ENCODE measurements at places on chromosomes 1 and 21.

GRCh38 chr1:19153169-19153568, 56.9 kb downstream of the UBR4 start:
- DNase-seq: no peak

GRCh38 chr1:192550922-192551534, 24.5 kb upstream of the RGS1 start:
- no peak for DNase-seq

DNA sequence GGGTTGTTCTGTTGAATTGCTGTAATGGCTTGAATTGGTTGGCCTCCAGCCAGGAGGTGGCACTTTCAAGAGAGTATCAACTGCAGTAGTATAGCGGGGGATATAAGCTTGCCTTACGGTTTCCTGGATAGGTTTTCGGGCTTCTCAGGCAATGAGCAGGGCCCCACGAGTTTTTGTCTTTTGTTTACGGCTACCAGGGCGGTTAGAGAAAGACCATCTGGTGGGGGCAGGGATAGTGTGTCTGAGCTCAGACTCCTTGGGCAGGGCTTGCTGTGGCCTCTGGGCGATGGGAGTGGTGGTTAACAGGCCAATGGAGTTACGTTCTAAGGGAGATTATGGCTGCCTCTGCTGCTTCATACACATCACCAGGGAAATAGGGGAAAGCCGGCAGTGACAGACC, 62.8 kb downstream of the DTL start:
- DNase-seq: no peak

DNA sequence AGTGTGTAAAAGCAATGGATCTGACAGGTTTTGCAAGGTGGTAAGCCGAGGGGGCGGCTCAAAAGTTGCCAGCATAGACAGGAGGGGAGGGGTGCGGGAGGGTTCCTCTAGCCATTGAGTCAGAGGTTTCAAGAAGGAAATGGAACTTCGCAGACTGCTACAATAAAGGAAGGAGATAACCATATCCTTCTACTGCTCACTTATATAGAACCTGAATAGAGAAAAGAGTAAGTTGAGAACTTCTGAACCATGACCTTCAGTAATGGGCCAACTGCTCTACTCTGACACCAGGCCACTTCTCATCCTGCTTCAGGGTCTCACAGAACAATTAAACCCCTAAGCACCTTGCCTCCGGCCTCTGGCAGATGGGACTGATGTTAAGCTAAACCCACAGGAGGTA, 26.3 kb upstream of the BCAR3 start:
- no peak for DNase-seq

DNA sequence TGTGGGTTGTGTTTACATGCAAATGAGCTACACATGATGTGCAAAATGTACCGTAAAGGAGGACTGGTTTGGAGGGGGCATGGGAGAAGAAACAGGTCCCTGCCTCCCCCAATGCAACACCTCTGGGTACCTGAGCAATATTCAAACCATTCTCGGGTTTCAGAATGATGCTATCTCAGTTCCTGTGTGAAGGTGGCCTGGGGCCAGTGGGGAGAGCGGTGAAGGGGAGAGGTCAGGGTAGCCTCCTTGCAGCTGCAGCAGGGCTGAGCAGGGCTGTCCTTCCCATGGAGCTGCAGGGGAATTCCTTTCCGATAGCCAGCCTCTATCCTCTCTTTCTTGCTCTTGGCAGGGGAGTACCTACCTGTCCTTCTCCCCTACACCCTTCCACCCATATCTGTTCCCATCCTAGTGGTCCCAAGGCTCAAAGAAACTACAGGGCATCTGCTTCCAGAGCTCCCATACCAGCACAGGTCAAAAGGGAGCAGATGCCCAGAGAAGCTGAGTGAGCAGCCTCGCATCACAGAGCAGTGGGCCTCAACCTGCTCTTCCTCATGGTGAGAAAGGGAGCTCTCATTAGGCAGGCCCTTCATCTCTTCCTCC, 11.9 kb downstream of the MEF2D start:
- no peak for DNase-seq

DNA sequence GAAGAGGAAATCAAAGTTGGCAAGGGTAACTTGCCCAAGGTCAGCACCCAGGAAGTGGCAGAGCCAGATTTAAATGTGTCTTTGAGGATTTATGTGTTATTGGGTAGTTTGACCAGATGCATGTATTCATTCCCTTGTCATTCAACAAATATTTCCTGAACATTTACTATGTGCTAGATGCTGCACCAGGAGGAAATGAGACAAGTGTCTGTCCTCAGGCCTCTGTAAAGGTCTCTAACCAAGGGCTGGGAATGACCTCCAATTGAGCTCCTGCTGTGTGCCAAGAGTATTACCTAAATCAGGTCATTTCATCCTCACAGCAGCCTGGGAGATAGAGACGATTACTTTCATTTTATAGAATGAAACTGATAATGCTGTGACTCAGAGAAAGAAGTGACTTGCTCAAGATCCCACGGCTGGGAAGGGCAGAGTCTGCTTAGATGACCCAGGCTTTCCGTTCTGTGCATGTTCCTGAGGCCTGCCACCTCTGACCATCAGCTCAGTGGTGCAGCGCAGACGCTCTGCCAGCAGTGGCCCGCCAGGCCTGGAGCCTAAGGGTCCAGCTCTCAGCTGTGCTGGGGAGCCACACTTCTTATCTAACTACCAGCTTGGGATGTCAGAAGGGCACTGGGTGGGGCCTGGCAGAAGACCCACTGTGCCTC, 3.5 kb upstream of the TTC22 start:
- DNase-seq: no peak

- DNase-seq: no peak
Observed at GRCh38 chr1:215635827-215636226, 68.7 kb downstream of the KCTD3 start.

DNA sequence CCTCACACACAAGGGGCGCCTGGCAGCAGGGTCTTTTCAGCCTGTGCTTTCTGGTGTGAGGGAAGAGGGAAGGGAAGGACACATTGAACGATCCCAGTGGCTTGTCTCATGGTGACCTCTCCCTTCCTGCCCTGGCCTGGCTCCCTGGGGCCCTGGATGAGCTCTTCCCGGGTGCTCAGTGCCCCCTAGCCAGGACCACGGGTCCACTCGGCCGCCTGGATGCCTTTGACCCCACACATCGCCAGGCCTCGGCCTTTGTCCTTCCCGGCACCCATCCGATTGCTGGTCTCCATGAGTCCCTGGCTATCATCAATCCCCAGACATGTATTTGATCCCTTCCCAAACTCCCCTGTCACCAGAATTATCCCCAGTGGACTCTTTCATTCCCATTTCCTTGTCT, 6.0 kb upstream of the TFF3 start:
- DNase-seq: no peak

DNA sequence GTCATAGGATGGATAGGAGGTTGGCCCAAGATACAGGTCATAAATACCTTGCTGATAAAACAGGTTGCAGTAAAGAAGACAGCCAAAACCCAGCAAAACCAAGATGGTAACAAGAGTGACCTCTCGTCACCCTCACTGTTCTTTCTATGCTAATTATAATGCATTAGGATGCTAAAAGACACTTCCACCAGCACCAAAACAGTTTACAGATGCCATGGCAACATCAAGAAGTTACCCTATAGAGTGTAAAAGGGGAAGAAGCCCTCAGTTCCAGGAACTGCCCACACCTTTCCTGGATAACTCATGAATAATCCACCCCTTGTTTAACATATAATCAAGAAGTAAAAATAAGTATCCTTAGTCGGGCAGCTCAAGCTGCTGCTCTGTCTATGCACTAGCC, 671.9 kb downstream of the PTPRC start:
- DNase-seq: no peak

- no peak for DNase-seq
Observed at GRCh38 chr1:228740543-228741317, 5.5 kb downstream of the RHOU start.

GRCh38 chr1:47725000-47725473, 272.1 kb downstream of the TRABD2B start:
- DNase-seq: no peak

- DNase-seq: no peak
Observed at GRCh38 chr1:54109129-54110090, 43.4 kb downstream of the CDCP2 start.

GRCh38 chr1:40732756-40733301, 41.3 kb downstream of the NFYC start:
- DNase-seq: no peak
